Left forelimb (tissue), 1 donor: ENCODE measurements at places on chromosomes 2 and 18.

GRCh38 chr2:20488782-20489181 is 41.9 kb downstream of the RHOB start:
- peak; percentile 25 for DNase-seq

DNA sequence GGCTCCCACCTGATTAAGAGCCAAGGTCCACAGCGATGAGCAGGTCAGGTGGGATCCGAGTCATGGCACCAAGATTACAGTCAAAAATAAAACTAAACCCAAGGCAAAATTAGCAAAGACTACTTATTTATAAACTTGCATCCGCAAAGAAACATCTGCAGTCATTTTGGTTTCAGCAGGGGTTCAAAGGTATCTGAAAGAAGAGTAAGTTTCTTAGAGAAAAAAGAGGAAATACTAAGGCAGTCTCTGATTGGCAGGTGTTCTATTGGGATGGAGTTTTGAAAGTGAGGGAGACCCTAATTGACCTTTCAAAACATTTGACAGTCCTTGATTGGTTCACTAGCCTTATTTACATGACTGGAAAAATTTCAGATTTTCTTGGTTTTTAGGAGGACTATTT is 11.0 kb upstream of the PLB1 start:
- DNase-seq = no peak

DNA sequence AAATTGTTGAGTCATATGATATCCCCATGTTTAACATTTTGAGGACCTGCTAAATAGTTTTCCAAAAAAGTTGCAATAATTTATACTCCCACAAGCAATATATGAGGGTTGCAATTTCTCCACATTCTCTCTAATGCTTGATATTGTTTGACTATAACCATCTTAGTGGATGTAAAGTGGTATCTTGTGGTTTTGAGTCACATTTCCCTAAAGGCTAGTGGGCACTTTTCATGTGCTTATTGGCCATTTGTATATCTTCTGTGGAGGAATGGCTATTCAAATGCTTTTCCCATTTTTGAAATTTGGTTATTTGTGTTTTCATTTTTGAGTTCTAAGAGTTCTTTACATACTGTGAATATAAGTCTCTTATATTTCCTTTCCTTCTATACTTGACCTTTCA is 82.7 kb downstream of the SCG2 start:
- DNase-seq = no peak

GRCh38 chr2:95158891-95159619 is 593 bp downstream of the ZNF514 start:
- DNase-seq = peak; percentile 73

DNA sequence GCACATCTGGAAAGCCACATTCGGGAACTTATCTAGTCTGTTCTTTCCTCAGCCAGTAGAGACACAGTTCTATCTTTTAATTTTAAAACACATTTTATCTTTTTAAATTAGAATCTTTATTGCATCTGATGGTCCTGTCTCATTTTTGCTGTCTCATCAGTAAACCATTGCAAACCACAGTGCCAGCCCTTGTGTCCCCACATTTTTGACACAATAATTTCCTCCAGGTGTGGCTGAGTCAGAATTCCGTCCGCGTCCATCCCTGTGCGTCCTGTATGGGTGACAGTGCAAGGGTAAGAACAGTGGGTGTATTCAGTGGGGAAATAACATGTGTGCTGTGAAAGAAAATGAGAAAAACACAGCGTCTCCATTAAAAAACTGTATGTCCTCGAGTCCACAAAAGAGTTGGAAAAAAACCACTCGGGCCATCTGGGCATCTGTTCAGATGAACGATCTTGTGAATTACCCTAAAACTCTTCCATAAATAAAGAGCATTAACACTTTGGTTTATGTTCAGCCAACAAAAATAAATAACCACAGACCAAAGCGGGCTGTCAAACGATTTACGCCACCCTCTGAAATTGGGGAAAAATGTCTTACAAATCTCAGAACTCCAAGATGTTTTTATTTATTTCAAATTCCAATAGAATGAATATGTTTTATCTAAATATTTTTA is 137.3 kb downstream of the ZNF516 start:
- no peak for DNase-seq

DNA sequence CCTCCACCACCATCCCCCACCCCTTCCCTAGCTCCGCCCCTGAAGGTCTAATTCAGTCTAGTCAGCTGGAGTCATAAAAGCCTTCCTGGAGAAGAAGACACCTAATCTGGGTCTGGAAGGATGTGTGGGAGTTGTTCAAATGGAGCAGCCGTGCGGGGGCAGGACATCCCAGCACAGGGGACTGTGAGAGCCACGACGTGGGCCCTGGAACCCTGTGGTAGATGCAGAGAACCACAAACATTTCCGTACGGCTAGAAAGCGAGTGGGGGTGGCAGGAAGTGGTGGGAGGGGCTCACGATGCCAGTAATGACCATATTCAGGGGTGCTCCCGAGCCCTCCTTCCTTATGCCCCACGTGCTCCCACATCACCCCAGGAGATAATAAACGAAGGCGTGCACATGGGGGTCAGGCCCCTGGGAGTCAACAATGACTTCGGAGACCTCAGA is 20.9 kb upstream of the COL6A3 start:
- no peak for DNase-seq

- no peak for DNase-seq
Measured at GRCh38 chr2:11591091-11591490, 57.2 kb downstream of the GREB1 start.

- DNase-seq = no peak
Measured at GRCh38 chr2:118812552-118812951, 34.9 kb downstream of the EN1 start.

GRCh38 chr18:12990123-12990475 is 1.1 kb upstream of the CEP192 start:
- no peak for DNase-seq

DNA sequence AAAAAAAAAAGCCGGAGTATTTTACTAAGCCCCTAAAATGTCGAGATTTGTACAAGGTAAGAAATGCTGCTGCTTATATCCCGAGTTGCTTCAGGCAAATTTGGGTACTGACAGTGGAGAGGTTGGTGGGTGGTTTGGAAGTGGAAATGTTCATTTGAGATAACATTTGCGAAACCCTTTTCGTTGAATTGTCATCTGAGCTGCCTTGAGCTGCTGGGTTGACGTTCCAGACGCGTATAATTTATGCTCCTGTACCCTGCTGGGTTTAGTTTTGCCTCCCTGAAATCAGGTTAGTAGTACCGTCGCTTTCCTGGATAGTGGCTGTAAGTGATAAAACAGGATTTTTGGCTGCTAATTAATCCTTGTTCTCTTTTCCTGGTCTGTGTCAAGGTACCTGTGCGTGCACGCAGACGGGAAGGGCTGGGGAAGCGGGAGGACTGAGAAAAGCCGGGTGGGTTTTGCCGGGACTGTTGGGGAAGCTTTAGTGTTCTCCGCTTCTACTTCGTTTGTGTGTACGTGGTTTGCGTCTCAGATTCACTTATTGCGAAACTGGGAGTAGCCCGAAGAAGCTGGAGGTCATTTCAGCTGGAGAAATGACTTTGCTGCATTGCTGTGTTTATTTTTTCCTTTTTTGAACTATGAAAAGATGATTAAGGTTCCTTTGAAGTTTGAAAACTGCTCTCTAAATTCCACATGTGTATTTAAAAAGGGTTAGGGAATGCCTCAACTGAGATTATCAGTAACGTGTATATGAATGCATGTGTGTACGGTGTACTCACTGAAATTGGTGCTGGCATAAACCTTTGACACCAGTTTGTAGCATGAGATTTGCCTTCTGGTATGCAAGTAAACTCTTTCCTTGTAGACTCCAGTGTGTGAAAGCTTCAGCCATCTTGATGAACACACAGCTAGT is 709 bp downstream of the UGP2 start:
- no peak for DNase-seq

- DNase-seq = no peak
Measured at GRCh38 chr2:86037141-86037794, 68.4 kb downstream of the POLR1A start.

DNA sequence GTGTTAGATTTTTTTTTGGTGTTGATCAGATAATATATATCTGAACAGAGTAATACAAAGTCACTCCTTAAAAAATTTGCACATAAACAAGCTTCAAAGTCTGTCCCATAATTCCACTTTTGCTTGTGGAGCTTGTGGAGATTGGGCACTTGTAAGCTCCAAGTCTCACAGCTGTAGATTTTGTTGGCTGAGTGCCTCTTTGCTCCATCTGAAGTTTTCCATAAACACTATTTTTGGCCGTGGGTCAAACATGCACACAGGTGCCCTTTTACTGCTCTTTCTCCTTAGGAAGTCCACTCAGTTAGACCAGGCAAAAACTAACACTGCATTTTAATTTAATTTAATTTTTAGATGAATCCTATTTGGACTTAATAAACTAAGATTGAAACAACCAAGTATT is 3.6 kb upstream of the KCNJ13 start:
- DNase-seq = no peak

- no peak for DNase-seq
Measured at GRCh38 chr18:63476668-63477067, at the start of gene SERPINB5. Gene SERPINB5, plus strand, starts transcription at chr18:63476958. Its CDS starts 7,471 bp downstream, at chr18:63484429.

- no peak for DNase-seq
Measured at GRCh38 chr2:219553463-219553963, 9.7 kb downstream of the TMEM198 start.

DNA sequence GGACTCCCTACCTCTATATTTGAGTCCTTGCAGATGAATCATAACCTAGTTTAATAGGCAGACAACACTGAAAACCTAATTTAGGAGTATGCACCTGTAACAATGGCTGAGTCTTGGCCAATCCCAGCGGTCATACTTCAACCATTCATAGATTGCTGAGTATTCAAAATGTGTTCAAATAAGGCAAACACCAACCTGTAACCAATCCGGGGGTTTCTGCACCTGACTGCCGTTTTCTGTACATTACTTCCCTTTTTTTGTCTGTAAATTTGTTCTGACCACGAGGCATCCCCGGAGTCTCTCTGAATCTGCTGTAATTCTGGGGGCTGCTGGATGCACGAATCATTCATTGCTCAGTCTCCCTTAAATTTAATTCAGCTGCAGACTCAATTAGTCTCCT is 338.6 kb downstream of the STK39 start:
- DNase-seq = no peak

GRCh38 chr18:36446059-36446458 is 148.5 kb downstream of the FHOD3 start:
- DNase-seq = no peak

DNA sequence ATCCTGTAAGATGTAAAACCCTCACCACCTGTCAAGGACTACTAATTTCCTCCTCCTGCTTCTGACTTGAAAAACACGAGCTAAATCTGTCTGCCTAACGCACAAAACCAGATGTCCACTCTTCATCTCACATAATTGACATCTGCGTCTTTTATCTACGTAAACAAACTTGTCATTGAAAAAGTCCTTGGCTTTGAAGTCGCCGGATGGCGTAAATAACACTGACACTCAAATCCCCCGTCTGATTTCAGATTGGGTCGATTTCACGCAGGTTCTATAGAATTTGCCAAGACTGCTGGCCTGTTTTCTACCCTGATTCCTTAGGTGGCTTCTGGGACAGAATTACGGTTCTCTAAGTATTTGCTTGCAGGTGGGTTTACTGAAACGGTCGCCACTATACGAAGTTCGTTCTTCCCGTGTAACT is 539 bp upstream of the MOB4 start:
- DNase-seq = no peak

DNA sequence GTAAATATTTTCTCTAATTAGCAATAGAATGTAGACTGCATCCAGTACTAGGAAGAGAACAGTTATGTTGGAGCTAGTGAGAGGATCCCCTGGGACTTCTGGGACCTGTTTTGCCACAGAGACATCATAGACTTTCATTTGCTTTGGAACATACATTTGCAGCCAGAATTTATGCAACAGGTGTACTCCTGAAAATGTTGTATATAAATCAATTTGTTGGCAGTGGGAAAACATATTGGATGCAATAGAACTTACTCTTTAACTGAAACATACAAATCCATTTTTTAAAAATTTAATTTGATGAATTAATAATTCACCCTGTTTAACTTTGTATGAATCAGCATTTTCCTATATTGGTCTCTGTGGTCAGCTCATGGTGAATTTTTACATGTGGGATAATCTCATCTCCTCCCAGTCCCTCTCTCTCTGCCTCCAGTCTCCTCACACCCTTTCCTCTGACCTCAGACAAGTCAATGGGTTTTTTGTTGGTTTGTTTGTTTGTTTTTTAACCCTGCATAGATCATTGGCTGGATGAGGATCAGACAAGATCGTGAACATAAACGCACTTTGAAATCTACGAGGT is 263.0 kb downstream of the LPIN1 start:
- no peak for DNase-seq

GRCh38 chr2:10885094-10885860 is 26.5 kb upstream of the KCNF1 start:
- peak; percentile 28 for DNase-seq

DNA sequence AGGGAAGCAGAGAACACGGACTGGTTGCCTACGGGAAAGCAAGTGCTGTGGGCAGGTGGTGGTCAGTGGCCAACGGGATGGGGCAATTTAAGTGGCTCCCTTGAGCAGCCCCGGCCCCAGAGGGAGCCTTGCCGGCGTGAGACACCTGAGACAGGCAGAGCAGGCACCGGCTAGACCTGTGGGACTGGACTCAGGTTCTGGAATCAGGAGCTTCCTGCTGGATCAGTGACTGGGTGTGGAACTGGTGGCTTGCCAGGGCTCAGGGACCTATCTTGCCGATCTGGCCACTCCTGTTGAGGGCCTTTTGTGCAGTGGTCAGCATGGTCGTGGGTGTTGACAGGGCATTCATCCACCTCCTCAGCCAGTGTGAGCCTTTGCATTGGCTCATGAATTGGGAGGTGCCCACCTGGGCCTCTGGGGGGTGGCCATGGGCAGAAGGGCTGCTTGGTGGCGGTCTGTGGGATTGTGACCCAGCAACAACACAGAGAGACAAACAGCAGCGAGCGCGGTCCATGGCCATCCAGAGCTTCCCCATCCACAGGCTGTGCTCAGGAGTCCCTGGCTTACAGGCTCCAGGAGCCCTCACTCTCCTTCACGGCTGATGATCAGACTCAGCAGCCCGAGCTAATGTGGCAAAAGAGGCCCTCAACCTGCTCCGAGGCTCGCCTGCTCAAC is 85.4 kb upstream of the ZNF516 start:
- DNase-seq = no peak

GRCh38 chr18:8439055-8439454 is 170.2 kb upstream of the RAB12 start:
- no peak for DNase-seq

DNA sequence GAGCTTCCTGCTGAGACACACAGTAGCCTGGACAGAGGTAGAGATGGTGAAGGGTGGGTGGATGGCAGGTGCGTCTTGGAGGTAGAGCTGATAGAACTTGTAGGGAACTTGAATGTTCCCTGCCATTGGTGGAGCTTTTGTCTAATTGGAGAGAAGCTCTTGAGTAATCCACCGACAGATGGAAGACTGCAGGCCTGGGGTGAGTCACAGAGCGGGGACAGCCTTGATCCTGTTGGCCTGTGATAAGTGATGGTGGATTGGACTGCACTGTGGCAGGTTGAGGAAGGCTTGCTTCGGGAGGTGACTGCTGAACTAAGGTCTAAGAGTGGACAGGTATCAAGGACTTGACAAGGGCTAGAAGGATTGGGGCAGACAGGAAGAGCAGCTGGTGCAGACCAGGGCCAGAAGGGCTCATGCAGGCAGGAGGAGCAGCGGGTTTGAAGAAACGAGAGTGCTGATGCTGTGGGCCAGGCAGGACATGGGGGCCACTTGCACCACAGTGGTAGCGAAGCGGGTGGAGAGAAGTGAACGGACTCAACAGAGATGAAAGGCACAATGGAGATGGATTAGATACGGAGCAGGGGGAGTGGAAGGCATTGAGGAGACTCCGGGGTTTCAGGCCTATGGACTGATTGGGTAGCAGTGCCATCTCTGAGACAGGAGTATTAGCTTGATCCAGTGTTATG is 16.3 kb downstream of the CABLES1 start:
- DNase-seq = no peak
